ENCODE measurements at places on chromosomes 12 and 14. TPM values are rescaled to one million over a fixed set of nuclear protein-coding genes. Genes with fewer than 3 reads are reported as not detected.

DNA sequence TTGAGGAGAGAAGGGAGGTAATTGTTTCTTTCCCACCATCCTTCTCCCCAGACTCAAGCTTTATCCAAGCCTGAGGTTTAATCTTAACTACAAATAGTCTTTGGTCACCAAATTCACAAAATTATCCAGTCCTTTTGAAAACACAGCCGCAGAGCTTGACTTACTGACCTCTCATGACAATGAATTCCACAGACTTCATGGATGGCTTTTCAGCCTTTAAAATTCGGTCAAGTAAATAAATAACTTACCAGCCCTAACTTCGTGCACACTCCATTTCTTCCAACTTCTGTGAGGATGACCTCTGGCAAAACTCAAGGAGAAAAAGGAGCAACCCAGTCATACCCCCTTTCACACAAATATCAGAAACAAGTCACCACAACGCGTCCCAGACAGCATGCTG lies 137.0 kb upstream of the CDKN3 start:
- no peak for DNase-seq

- DNase-seq, result no peak
Observed at GRCh38 chr12:31961137-31961536, 1.9 kb downstream of the RESF1 start.

RNF212B gene
- total RNA-seq, result not detected

PPP1R13B gene
- 21.5 TPM for total RNA-seq

SMCO2 gene
- total RNA-seq, result not detected

CACNA1C gene
- 0.07 TPM for total RNA-seq
